ENCODE measurements at places on chromosomes 1 and 21. TPM values are rescaled to one million over a fixed set of nuclear protein-coding genes. Genes with fewer than 3 reads are reported as not detected.

Gene TMEM61
- polyA plus RNA-seq: not detected

Gene TSPAN2
- polyA plus RNA-seq: not detected

Gene THEM4
- polyA plus RNA-seq: 7.7 TPM

Gene GSTM5
- polyA plus RNA-seq: not detected

Gene LCE3D
- not detected for polyA plus RNA-seq

Gene AIM2
- polyA plus RNA-seq: 4.5 TPM

GRCh38 chr1:247119600-247120407 lies 15.6 kb upstream of the ZNF669 start:
- no peaks in the 10 kb centered on the region for H3K27me3 ChIP-seq
- no peak overlapping the region for H3K27ac ChIP-seq
- no peaks in the 10 kb centered on the region for H3K36me3 ChIP-seq
- H3K4me1 ChIP-seq: no peaks in the 10 kb centered on the region
- no peak overlapping the region for H3K4me3 ChIP-seq
- DNase-seq: no peak

- no peak overlapping the region for H3K27ac ChIP-seq
- DNase-seq: no peak
- H3K36me3 ChIP-seq: peaks cover under 1% of the 10 kb centered on the region
- H3K4me3 ChIP-seq: no peak overlapping the region
Observed at GRCh38 chr1:86993269-86993985, 79.0 kb downstream of the HS2ST1 start.

DNA sequence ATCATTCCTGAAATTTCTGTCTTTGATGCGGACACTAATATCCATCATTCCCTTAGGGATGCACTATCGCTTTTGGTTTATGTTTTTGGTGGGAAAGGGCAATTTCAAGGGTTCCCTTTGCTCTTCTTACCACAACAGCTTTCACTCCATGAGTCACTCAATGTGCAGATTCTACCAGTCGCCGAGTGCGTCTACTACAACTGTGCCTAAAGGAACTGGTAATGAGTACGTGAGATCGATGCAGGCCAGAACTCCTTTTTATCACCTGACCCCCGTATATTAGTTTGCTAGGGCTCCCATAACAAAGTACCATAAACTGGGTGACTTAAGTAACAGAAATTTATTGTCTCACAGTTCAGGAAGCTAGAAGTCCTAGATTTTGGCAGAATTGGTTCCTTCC lies 27.5 kb upstream of the TMEM54 start:
- peaks cover 24% of the 10 kb centered on the region for H3K4me1 ChIP-seq
- no peak for DNase-seq
- H3K27me3 ChIP-seq: peaks cover 37% of the 10 kb centered on the region
- no peak overlapping the region for H3K4me3 ChIP-seq
- H3K36me3 ChIP-seq: no peaks in the 10 kb centered on the region
- H3K27ac ChIP-seq: no peak overlapping the region

GRCh38 chr1:192521734-192522133 lies 53.8 kb upstream of the RGS1 start:
- H3K27ac ChIP-seq: no peak overlapping the region
- H3K36me3 ChIP-seq: no peaks in the 10 kb centered on the region
- H3K27me3 ChIP-seq: peaks cover 55% of the 10 kb centered on the region
- H3K4me1 ChIP-seq: peaks cover 19% of the 10 kb centered on the region
- no peak for DNase-seq

DNA sequence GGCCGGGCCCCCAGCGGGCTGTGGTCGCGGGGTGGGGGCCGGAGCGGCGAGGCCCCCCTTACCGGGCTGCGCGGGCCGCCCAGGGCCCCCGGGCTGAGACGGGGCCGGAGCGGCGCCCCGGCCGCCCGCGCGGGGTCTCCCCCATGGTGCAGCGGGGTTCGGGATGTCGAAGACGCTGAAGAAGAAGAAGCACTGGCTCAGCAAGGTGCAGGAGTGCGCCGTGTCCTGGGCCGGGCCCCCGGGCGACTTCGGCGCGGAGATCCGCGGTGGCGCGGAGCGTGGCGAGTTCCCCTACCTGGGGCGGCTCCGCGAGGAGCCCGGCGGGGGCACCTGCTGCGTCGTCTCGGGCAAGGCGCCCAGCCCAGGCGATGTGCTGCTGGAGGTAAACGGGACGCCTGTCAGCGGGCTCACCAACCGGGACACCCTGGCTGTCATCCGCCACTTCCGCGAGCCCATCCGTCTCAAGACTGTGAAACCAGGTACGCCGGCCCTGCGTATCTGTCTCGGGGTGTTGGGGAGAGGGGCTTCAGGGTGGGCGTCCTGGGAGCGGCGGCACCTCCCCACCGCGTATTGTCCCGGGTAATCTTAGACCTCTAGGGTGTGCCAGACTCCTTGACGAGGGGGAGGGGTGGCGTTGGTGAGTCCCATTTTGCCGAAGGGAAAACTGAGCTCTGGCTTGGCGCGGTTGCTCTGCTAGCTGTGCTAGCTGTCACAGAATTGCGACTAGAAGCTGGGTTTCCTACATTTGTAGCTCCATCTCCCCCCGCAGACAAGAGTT lies 745 bp downstream of the MAGI3 start:
- DNase-seq: peak; percentile 37
- peak overlapping the region; percentile 93 for H3K4me3 ChIP-seq
- peaks cover 9% of the 10 kb centered on the region for H3K36me3 ChIP-seq
- H3K4me1 ChIP-seq: peaks cover 21% of the 10 kb centered on the region

DNA sequence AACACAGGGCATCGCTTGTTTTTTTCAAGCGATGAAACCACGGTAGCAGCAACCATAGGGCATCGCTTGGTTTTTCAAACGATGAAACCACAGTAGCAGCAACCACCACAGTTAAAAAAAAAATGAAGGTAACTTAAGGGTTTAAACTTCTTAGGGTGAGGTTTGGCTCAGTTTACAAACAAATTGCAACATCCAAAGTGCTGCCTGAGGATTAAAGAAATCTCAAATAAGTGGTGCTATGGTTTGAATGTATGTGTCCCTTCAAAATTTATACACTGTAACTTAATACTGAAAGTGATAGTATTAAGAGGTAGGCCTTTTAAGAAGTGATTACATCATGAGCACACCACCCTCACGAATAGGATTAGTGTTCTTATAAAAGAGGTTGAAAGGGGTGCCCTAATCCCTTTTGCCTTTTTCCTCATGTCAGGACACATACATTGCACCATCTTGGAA lies 6.4 kb upstream of the GBP5 start:
- no peaks in the 10 kb centered on the region for H3K27me3 ChIP-seq
- peak overlapping the region; percentile 85 for H3K27ac ChIP-seq
- H3K4me3 ChIP-seq: peak overlapping the region; percentile 3
- peaks cover 6% of the 10 kb centered on the region for H3K4me1 ChIP-seq

GRCh38 chr1:212702672-212703071 lies 3.0 kb upstream of the BATF3 start:
- no peak for DNase-seq
- no peaks in the 10 kb centered on the region for H3K27me3 ChIP-seq

DNA sequence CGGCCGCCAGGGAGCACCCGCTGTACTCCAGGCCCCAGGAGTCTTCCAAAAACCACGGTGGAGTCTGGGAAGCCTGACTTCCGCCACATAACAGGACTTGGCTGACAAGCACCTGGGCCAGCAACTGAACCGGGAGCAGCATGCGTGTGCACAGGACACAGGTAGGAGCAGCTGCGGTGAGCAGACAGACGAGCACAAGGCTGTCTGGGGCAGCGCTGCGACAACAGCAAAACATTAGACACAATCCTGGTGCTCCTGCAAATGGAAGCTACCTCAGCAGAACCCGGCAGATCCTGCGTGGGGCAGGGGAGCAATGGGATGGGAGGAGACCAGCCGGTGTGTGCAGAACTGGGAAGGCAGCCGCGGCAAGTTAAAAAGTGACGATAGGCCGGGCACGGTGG lies 80.4 kb downstream of the NPHP4 start:
- H3K4me1 ChIP-seq: peaks cover 5% of the 10 kb centered on the region
- H3K27me3 ChIP-seq: no peaks in the 10 kb centered on the region
- DNase-seq: no peak
- peak overlapping the region; percentile 9 for H3K27ac ChIP-seq
- no peaks in the 10 kb centered on the region for H3K36me3 ChIP-seq

DNA sequence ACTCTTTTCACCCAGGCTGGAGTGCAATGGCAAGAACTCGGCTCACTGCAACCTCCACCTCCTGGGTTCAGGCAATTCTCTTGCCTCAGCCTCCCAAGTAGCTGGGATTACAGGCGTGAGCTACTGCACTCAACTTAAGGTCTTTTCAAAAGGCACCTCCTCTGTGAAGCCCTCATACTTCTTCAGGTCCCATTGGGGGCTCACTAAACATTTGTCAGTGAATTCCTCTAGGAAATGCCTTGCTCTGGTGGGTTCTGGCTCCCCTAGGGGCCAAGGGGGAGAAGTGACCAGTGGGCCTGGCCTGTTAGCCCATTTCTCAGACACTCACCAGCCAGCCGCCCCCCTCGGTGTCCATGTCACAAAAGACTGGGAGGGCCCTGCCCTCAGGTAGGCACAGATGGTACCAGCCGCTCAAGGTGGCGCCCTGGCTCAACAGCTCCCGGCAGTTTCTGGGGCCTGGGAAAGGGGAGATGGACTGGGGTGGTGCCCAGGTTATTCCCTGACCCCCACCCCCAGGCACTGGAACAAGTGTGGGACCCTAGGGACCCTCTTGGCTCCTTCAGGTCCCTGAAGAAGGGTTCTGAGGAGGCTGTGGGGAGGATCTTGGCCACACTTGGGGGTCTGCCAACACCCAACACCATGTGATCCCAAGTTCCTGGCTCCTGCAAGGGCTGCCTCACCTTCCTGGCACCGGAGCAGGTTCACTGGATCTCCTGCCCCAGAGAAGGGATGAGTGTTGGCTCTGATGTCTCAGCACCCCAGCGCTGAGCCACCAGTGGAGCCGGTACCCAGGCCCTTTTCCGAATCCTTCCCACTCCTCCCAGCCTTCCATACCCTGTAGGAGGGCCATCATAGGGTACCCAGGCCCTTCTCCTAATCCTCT lies 1.6 kb downstream of the FCN3 start:
- H3K27me3 ChIP-seq: no peaks in the 10 kb centered on the region
- no peak for DNase-seq
- peak overlapping the region; percentile 63 for H3K4me3 ChIP-seq
- no peak overlapping the region for H3K27ac ChIP-seq
- H3K4me1 ChIP-seq: peaks cover 42% of the 10 kb centered on the region

- no peaks in the 10 kb centered on the region for H3K27me3 ChIP-seq
- no peak overlapping the region for H3K4me3 ChIP-seq
- no peak for DNase-seq
- no peaks in the 10 kb centered on the region for H3K36me3 ChIP-seq
Observed at GRCh38 chr1:234906654-234907053, 222.0 kb downstream of the TOMM20 start.

Data from naive B cell (primary cell).